ENCODE measurements at places on chromosomes 4 and X. TPM values are rescaled to one million over a fixed set of nuclear protein-coding genes. Genes with fewer than 3 reads are reported as not detected.

Gene DGAT2L6
- not detected for total RNA-seq

DNA sequence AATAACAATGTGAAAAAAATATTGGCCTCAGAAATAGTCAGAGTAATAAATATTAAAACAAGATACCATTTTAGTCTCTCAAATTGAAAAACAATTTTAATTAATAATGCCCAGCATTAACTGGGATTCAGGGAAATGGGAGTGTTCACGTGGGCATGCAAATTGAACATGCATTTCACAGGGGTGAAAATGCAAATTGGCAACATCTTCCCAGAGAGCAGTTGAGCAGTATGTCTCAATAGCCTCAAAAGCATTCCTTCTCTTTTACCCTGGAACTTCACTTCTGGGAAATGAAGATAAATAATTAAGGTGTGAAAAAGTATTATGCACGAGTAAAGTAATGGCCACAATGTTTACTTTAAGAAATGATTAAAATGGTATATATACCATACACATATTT lies 21.3 kb downstream of the NOX1 start:
- no peak for DNase-seq

DNA sequence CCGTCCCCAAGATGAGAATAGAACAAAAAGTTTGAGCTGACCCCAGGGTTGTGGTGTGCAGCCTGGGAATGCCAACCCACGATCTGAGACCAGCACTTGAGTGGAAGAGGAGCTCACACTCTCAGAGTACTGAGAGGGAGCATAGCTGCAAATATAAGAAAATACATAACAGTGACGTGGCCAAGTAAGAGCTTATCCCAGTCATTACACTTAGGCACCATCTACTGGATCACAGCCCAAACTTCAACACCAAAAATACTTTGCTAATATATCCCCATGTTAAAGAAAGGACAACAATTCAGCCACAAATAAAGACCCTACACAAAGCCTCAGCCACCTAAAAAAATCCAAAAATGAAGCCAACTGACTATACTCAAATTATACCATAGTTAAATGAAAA lies 33.3 kb upstream of the CXCL6 start:
- no peak for DNase-seq

GRCh38 chrX:39599339-39599738 lies 498.4 kb downstream of the BCOR start:
- no peak for DNase-seq

GRCh38 chrX:38458071-38458470 lies 103.3 kb upstream of the TSPAN7 start:
- DNase-seq = no peak
